ENCODE measurements at places on chromosomes 12 and 14.

DNA sequence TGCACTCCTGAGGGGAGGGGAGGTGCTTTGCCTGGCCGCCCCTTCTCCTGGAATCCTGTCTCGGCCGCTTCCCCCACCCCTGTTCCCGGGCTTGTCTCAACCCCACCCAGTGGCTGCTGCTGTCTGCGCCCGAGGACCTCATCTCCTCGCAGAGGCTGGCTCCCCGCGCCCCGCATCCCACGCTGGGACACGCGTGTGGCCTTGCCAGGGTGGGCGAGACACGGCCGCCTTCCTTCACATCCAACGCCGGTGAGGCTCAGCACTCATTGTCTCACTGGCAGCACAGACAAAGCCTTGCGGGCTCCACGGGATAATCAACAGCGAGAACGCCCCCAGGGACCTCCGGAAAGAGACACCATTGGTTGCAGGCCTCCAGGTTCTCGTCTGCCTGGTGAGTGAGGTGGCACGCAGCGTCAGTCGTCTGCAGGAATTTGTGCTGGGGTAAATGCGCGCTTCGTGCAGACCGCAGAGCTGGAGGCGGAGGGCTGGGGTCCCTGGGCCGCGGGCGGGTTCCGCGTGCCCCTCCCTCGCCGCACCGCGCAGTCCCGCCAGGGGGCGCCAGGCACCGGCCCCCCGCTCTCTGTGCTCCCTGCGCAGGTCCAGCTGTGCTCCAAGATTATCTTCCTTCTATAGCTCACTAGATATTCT lies 26.8 kb downstream of the CCDC177 start:
- DNase-seq, result no peak

DNA sequence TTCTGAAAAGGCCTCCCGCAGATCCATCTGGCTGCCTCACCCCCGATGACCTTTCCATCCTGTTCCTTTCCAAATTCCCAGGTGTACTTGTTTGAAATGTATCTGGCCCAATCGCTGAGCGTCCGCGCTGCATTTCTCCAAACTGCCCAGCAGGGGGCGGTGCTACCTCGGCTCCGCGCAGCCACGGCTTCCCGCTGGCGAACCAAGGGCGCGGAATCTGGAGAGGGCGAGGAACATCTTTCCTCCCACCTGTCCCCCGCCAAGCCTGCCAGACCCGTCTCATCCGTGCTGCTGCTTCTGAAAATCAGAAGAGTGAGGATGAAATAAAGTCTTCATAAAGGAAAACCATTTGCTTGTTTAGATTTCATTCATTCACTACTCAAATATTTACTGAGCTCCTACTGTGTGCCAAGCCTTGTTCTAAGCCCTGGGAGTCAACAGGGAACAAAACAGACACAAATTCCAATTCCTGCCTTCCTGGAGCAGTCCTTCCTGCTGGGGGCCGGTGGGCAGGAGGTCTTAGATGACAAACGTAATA lies 16.8 kb upstream of the MYL2 start:
- peak; percentile 40 for DNase-seq

- no peak for DNase-seq
Observed at GRCh38 chr14:103520269-103520656, 2.4 kb downstream of the CKB start.

DNA sequence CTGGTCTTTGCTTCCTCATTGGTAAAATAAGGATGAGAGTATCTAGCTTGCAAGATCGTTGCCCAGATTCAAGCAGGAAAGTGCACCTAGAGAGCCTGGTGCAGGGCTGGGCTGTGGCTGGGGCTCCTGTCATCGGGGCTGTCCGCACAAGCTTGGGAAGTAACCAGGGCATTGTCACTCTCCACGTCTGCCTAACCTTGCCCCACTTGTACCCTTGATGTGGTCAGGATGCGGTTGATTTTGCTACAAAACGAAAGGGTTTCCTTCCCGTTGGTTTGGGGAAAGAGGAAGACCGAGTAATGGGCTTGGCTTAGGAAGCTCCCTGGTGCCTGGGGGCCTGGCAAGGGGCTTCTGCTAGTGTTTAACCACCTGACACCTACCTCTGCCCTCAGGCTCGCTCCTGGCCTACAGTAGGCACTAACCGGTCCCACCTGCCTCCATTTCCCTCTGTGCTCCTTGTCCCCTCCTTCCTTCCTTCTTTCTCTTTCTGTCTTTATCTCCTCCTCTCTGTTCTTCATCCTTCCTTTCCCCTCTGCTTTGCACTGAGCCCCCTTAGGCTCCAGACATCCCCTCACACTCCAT lies 21.8 kb downstream of the MVK start:
- no peak for DNase-seq
